Kidney glomerular epithelial cell (primary cell): ENCODE measurements at places on chromosomes 3 and 15.

DNA sequence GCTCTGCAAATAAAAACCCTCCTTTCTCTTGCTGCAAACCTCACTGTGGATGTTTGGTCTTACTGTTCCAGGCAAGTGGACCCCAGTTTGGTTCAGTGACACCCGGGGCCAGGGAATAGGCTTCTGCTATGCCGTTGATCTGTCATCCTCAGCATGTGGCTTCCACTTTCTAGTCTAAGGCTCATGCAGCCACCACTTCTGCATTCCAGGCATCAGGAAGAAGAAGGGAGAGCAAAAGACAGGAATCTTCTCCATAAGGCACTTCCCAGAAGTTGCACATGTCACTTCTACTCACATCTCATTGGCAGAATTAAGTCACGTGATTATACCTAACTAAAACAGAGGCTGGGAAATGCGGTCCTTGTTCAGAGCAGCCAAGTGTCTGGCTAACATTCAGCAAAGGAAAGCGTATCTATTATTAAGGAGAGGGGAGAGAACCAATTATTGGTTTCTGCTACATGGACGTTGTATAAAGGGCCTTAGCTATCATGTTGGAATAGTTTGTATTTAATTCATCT, 173.6 kb upstream of the PFN2 start:
- DNase-seq = no peak

DNA sequence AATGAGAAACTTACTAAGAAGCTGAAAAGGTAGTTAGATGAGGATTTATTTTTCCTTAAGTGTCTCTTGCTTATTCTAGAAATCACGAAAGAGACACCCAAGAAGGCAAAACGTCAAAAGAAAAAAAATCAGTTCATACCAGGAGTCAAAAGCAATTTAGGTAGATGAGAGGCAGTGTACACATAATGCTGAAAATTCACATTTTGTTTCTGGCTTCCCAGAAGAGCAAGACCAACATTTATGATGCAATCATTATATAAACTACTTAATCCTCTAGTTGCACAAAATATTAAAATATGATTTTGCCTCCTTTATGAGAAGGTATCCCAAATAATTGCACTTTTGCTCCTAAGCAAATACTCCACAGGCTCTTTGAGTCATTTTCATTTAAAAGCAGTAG, 228.0 kb downstream of the FMN1 start:
- no peak for DNase-seq

DNA sequence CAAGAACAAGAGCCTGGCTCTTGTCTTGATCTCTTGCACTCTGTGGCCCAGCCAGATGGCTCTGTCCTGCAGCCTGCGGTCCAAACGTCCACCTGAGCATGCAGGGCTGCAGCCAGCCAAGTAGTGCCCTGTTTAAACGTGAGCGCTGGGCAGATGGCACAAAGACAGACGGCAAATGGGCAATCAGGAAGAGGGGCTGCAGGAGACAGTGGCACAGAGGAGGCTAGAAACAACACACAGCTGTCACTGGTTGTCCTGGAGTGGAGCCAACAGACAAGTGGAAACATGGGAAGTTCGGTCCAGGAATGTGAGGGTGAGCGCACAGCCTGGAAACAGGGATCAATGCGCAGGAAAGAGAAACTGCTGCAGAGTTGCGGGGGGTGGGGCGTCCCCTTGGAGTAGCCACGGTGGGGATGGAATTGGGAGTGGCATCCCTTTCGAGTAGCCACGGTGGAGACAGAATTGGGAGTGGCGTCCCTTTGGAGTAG, 10.7 kb upstream of the ZXDC start:
- DNase-seq = no peak

DNA sequence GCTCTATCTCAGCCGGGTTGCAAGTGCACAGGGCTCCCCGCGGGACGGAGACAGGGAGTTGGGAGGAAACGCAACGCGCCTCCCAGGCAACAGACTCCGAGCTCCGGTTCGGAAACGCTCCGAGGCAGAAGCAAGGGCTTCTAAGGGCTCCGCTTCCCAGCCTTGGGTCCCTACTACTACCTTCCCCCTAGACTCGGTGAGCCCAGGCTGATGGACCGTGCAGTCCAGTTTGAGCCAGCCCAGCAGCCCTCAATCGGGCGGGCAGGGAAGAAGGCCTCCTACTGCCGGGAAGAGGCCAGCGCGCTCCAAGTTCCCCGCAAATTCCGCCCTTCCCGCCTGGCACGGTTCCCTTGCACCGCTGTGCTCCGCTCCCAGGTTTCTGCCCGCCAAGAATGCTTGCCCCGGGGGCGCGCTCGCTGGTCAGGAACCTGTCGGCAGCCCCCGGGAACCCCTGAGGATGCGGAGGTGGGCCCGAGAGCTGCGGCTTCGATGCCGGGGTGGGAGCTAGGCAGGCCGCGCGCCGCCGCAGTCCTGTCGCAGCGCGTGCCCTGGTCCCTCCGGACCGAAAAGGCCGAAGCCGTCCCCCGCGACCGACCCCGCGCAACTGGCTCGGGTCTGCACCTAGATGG, 728 bp downstream of the TRANK1 start:
- peak; percentile 46 for DNase-seq

GRCh38 chr3:50830451-50830850, 155.7 kb downstream of the DOCK3 start:
- no peak for DNase-seq

GRCh38 chr3:84209474-84209873, 749.3 kb upstream of the CADM2 start:
- no peak for DNase-seq

GRCh38 chr3:189646853-189647542, 15.8 kb downstream of the TP63 start:
- no peak for DNase-seq

DNA sequence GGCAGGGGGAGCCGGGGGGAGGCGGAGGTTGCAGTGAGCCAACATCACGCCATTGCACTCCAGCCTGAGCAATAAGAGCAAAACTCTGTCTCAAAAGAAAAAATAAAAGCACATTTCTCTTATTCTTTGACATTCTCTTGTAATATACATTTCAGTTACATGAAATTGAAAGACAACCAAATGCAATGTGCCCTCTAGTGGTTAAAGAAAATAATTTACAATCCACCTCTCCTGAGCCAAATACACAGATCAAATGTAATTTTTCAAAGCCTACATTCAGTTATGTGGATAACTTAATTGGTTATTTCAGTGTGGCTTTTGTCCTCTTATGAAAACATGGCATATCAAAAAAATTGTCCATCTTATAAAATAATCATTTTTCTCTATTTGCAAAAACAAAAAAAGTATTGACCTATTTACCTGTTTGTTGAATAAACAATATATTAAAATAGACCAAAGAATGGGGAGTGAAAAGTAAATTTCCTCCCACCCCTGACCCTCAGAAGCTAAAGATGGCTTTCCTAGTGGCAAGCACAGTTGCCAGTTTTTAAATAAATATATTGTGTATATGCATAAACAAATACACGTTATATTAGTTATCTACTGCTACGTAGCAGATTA, 14.2 kb upstream of the U2SURP start:
- peak; percentile 45 for DNase-seq

- DNase-seq = no peak
These were observed 209.1 kb upstream of the NR2E3 start for GRCh38 chr15:71601038-71601834.

- DNase-seq = peak; percentile 36
These were observed 345.1 kb downstream of the IL5RA start for GRCh38 chr3:2765002-2765579.

- no peak for DNase-seq
These were observed 203.8 kb upstream of the MCTP2 start for GRCh38 chr15:94027581-94027980.

DNA sequence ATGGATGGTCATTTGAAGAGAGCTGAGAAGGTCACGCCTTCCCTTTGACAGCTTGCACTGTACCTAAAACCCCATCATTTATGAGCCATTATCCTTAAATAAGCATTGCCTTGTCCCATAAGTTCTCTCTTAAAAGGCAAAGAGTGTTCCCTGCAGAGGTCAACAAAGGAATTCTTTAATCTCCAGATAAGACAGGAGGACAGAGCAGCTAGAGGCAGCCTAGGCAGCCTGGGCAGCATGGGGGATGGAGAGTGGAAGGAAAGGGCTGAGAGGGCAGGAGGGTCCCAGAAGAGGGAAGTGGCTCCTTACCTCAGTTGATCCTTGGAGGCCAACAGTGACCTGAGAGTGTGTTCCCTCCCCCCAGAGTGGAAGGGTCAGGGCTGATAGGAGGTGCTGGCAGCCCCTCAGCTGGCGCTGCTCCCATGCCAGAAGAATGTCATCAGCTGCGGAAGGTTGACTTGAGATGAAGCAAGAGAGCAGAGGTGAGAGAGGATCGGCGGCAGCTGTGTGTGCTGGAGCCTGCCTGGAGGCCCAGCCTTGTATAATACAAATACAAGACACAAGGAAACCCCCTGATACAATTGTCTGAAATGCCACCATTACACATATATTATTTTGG, 12.8 kb downstream of the KBTBD13 start:
- no peak for DNase-seq

DNA sequence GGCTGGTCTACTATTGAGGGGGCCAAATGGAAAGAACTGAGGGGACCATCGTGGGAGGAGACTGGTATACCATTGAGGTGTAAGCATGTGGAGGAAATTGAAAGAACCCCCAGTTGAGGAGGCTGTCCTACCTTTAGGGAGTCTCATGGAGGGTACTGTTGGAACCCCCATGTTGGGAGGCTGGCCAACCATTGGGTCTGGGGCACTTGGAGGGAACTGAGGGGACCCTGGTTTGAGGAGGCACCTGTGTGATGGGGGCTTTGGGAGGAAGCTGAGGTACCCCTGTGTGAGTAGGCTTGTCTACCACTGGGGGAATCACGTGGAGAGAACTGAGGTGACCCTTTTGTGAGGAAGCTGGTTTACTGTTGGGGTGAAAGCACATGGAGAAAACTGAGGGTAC, 157.5 kb downstream of the FBLN2 start:
- no peak for DNase-seq

DNA sequence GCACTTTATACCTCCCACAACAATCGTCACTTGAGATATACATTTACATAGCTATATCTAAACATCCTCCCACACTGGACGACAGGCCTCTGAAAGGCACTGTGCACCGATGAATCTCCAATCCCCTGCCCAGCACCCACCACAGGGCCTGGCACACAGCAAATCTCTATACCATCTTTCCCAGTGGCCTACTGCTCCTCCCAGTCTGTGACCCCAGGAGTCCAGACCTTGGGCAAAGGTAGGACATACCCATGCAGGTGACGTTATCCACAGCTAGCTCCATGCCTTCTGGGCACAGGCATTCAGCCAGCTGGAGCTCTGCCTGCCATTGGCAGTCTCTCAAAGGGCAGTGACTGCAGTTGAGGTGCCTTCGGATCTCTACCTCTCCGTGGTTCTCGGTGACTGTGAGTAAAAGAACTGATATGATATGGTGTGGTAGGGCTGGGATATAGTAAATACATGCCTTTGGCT, 5.8 kb downstream of the LTK start:
- DNase-seq = no peak
